ENCODE measurements at places on chromosomes 5 and 9. TPM values are rescaled to one million over a fixed set of nuclear protein-coding genes. Genes with fewer than 3 reads are reported as not detected.

DNA sequence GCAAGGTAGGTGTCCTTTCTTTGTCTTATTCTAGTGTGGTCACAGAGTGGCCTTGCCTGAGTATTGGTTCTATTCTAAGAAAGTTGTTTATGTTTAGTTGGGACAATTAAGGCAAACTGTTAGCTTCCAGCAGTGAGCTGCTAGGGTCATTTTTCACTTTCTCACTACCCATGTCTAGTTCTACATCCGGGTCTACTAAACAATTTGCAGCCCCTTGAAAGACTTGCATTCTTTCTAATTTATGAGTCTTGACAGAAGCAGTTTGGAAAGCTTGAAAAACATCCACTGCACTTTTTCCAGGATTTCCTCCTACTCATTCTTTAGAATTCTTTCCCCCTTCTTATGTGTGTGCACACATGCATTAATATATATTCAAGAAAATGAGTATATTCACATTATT is 892.2 kb upstream of the ACO1 start:
- H3K27ac ChIP-seq: no peak overlapping the region
- no peaks in the 10 kb centered on the region for H3K27me3 ChIP-seq
- no peaks in the 10 kb centered on the region for H3K4me1 ChIP-seq
- H3K36me3 ChIP-seq: no peaks in the 10 kb centered on the region
- DNase-seq: no peak

WWC1 gene
- 17.9 TPM for total RNA-seq

DNA sequence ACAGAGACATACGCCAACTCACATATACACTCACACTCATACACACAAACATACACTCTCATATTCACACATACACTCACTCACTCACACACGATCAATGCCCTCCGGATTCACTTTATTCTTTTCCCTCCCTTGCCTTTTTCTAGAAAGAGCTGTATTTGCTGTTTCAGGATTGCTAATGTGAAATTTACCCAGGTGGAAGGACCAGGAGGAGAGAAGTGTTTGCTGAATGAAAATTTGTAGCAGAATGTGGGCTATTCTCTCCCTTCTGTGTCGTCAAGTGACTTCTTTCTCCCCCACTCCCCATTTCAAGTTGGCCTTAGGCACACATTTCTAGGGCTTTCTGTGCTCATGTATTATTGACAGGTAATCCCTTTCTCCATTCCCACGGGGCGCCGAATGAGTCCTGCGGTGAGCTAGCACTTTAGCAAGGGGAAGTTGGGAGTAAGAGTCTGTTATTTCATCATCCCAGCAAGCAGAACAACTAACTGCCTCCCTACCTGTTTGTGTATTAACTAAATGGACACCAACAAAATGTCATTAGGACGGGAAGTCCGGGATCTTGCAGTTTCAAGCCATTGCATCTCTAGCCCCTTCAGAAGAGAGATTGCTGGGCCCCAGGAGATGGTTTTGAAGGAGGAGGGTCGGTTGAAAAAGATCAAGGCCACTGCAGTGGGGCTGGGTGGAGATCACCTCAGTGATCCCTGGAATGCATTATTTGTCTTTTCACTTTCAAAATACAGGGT is 97.1 kb upstream of the TAF11L2 start:
- H3K4me3 ChIP-seq: no peak overlapping the region
- H3K27me3 ChIP-seq: no peaks in the 10 kb centered on the region
- H3K4me1 ChIP-seq: peaks cover 16% of the 10 kb centered on the region
- H3K27ac ChIP-seq: no peak overlapping the region

TAS2R1 gene
- total RNA-seq: not detected

GPX3 gene
- 31.9 TPM for total RNA-seq

GRCh38 chr5:3741374-3741770 is 145.7 kb downstream of the IRX1 start:
- H3K27me3 ChIP-seq: no peaks in the 10 kb centered on the region
- no peaks in the 10 kb centered on the region for H3K36me3 ChIP-seq
- no peak for DNase-seq
- H3K4me3 ChIP-seq: no peak overlapping the region
- no peak overlapping the region for H3K27ac ChIP-seq

CYLC2 gene
- total RNA-seq: not detected

- no peaks in the 10 kb centered on the region for H3K27me3 ChIP-seq
- H3K4me1 ChIP-seq: no peaks in the 10 kb centered on the region
- no peak overlapping the region for H3K4me3 ChIP-seq
- no peak overlapping the region for H3K27ac ChIP-seq
- no peaks in the 10 kb centered on the region for H3K36me3 ChIP-seq
- no peak for DNase-seq
These were observed 19.8 kb upstream of the EXOC3 start for GRCh38 chr5:423233-423565.

Measured in HepG2 (cell line).